Nephron progenitor cell (in vitro differentiated cells): ENCODE measurements at places on chromosomes 1 and 21.

DNA sequence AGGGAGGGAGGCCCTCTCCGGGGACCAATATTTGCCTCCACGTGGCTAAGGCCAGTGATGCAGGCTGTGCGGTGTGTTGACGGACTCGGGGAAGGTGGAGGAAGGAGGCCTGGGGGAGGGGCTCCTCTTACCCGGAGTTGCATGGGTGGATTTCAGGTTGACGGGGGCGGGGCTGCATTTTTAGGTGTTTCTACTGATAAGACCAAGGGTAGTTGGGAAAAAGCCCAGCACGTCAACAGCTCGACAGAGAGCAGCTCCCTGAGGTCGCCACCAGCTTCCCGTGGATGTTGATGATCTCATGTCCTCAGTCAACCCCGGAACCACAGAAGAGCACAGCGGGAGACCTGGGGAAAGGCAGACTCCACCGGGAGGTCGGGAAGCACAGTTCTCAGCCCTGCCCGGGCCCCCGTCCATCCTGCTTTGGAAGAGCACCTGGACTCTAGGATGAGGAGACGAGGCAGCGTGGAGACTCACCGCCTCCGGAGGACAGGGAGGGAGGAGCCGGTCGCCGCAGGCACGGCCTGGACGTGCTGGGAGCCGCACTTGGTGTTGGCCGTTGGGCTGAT is 32.9 kb upstream of the COL6A1 start:
- DNase-seq, result no peak

DNA sequence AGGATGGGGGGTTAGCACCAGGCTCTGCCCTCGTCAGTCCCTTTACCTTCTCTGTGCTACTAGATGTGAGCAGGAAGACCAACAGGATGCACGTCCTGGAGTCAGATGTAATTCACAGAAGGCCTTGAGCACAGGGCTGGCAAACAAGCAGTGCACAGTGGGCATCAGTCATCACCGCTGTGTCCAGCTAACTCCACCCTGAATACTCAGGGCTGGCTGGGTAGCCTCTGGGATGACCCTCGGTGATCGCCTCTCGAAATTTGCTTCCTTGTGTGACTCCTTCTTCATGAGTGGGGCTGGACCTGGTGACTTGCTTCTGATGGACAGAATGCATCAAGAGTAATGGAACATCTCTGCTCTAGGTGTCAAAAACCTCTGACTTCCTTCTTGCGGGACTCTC is 92.2 kb upstream of the TMPRSS2 start:
- no peak for DNase-seq

- no peak for DNase-seq
Measured at GRCh38 chr1:227795732-227796131, 19.7 kb upstream of the PRSS38 start.

- no peak for DNase-seq
Measured at GRCh38 chr1:231940116-231940515, 313.5 kb downstream of the DISC1 start.

- no peak for DNase-seq
Measured at GRCh38 chr1:234879147-234880080, 249.2 kb downstream of the TOMM20 start.

DNA sequence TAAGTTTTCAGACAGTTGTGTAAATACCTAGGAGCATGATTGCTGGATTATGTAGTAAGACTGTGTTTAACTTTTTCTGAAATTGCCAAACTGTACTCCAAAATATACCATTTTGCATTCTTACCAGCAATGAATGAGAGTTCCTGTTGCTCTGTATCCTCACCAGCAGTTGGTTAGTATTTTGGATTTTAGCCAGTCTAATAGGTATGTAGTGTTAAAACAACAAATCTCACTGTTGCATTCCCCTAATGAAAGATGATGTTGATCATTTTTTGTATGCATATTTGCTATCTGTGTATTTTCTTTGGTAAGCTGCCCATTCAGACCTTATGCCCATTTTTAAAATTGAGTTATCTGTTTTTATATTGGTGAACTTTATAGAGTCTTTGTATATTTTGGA is 89.9 kb downstream of the RASAL2 start:
- no peak for DNase-seq

- no peak for DNase-seq
Measured at GRCh38 chr1:150537732-150538684, 11.2 kb upstream of the ADAMTSL4 start.

- DNase-seq, result no peak
Measured at GRCh38 chr21:44929242-44929798, 8.6 kb upstream of the ITGB2 start.

- DNase-seq, result peak; percentile 18
Measured at GRCh38 chr1:239337799-239338430, 48.5 kb upstream of the CHRM3 start.

- DNase-seq, result no peak
Measured at GRCh38 chr1:206067486-206068227, 14.7 kb downstream of the RHEX start.

GRCh38 chr1:107789817-107790524 is 175.0 kb downstream of the VAV3 start:
- DNase-seq, result no peak
